Activated naive CD8-positive, alpha-beta T cell treated with anti-CD3 and anti-CD28 coated beads for 36 hours (primary cell): ENCODE measurements at places on chromosomes 13 and 19. TPM values are rescaled to one million over a fixed set of nuclear protein-coding genes. Genes with fewer than 3 reads are reported as not detected.

SGCG gene
- total RNA-seq = not detected

LILRA6 gene
- not detected for total RNA-seq

THSD1 gene
- 0.26 TPM for total RNA-seq

FARP1 gene
- total RNA-seq = 0.48 TPM

PTH2 gene
- not detected for total RNA-seq

ZSCAN5B gene
- total RNA-seq = not detected

PLIN5 gene
- 0.56 TPM for total RNA-seq

FCGBP gene
- total RNA-seq = 7.0 TPM

PLIN4 gene
- not detected for total RNA-seq

CEACAM20 gene
- total RNA-seq = not detected

ZIC2 gene
- not detected for total RNA-seq

ISYNA1 gene
- total RNA-seq = 29.6 TPM

ACTMAP gene
- total RNA-seq = 13.8 TPM

ZNF415 gene
- 1.5 TPM for total RNA-seq

UNC13A gene
- total RNA-seq = not detected

CARM1 gene
- 85.0 TPM for total RNA-seq

TEX26 gene
- not detected for total RNA-seq

SMAD9 gene
- total RNA-seq = 0.10 TPM
